C1 segment of cervical spinal cord (tissue), 14 donors: ENCODE measurements at places on chromosomes 16 and 17.

GRCh38 chr16:49799172-49799571, 56.7 kb downstream of the ZNF423 start:
- no peak for DNase-seq

DNA sequence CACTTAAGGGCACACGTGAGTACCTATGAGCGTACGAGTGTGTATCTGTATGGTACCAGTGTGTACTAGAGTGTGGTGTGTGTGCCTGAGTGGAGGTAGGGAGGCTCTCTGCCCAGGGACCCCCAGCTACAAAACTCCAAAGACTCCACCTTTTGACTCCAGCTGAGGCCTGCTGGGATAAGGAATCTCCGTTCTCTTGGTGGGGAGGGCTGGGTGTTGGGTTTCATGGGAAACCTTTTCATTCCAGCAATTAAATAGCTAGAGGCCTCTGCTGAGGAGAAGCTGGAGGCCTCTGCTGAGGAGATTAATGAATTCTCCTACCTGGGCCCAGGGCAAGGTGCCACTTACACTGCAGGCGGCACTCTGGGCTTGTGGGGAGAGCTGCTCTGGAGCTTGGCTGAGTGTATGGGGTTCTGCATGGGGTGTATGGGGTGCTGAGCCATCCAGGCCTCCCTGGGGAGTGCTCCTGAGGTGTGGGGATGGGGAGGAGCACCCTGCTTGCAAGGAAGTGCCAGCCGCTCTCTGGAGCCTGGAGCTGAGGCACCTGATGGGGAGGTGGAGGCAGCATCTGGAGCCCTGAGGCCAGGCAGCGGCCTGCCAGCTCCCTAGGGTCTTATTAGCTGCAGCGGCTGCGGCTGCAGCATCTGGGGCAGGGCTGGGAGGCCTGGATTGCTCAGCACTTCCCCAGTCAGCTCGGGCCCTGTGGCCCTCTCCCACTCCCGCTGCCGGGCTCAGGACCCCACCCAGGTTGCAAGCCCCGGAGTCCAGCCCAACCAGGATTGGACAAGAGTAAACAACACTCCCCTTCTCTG, 4.6 kb downstream of the ANKRD13B start:
- no peak for DNase-seq

- DNase-seq: no peak
These were observed 88.8 kb downstream of the MGAT5B start for GRCh38 chr17:76956846-76957540.

- DNase-seq: no peak
These were observed 603 bp downstream of the RGS11 start for GRCh38 chr16:275041-275641.

- DNase-seq: no peak
These were observed 378.6 kb downstream of the UTP18 start for GRCh38 chr17:51638971-51639370.

DNA sequence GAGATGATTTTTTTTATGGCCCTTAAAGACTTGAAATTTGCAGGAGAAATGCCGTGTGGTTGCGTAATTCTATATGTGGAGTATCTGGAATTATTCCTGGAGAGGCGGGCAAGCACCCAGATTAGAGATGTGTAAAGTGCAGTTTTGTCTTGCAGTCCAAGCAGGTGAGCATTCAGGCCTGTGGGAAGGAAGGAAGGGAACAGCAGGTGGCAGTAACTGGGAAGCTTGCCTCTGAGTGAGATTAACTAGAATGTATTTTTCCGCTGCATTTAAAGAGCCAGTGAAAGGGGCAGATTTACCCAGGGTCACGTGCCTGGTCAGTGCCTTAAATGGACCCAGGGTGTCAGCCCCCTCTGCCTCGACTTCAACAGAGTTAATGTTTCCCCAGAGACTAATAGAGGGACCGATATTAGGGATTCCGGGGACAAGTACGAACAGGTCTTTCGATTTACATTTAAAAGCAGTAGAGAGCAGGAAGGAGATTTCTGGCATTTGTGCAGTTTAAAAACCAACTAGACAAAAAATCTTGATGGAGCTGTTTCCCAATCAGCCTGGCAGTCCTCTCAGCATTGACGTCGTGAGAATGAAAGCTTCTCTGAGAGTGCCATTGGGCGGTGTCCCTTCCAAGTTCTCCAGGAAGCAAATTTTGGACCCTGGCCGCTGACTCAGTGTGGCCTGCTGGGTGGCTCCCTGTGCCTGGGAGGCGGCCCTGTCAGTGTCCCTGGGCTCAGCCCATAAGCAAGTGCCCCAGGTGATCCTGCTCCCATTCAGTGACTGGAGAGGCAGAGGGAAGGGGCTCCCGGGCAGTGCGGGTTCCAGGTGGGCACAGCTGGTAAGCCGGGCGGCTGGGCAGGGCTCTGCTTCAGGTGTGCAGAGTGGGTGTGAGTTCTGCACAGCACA, 38.2 kb downstream of the KSR1 start:
- DNase-seq: no peak

DNA sequence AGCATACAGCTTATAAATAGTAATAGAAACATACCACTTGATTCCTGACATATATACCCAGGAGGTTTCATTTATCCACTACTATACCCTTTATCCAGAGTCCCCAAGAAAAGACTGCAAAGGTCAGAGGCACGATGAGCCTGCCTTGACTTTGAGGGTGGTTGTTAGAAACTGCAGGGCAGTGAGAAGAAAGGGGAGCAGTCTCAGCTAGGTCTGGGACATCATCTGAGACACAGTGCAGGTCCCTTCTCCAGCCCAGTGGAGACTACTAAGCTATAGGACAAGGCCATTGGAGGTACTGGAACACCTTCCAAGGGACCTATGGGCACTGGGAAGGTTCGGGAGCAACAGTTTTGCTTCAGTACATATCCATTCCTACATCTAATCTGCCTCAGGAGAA, 20.2 kb upstream of the TEKT3 start:
- no peak for DNase-seq

- DNase-seq: no peak
These were observed 4.8 kb upstream of the GAA start for GRCh38 chr17:80096561-80097021.

DNA sequence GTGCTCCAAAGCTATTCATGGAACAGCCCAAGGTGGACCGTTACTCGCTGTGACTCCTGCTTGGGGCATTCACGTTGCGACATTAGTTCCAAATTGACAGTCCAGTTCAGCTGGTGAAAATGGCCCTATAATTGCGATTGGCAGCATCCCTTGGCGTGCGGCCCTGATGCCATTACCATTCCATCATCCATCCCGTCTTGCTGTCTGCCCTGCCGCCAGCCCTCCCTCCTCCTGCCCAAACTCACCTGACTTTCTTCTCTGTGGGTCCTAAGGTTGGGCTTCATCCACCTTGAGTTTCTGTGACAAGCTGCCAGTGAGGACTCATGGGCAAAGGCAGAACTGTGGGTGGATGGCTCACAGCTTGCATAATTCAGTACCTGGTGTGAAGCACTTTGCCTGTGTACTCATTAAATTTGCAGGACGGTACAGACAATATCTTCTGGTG, 104.6 kb downstream of the RPTOR start:
- DNase-seq: no peak

DNA sequence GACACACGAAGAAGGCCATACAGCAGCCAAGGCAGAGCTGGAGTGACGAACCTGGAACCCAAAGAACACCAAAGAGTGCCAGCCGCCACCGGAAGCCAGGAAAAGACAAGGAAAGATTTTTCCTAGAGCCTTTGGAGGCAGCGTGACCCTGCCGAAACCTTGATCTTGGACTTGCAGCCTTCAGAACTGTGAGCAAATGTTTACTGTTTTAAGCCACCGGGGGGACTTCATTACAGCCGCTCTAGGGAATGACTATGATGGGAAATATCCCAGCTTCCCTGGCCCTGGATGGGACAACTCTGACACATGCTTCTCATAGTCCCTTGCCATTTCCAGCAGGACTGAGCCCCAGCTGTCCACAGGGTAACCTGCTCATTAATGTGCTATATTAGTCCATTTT, 270.6 kb downstream of the HAPSTR1 start:
- no peak for DNase-seq

- peak; percentile 43 for DNase-seq
These were observed 39.3 kb downstream of the CYB561 start for GRCh38 chr17:63406689-63407330.

DNA sequence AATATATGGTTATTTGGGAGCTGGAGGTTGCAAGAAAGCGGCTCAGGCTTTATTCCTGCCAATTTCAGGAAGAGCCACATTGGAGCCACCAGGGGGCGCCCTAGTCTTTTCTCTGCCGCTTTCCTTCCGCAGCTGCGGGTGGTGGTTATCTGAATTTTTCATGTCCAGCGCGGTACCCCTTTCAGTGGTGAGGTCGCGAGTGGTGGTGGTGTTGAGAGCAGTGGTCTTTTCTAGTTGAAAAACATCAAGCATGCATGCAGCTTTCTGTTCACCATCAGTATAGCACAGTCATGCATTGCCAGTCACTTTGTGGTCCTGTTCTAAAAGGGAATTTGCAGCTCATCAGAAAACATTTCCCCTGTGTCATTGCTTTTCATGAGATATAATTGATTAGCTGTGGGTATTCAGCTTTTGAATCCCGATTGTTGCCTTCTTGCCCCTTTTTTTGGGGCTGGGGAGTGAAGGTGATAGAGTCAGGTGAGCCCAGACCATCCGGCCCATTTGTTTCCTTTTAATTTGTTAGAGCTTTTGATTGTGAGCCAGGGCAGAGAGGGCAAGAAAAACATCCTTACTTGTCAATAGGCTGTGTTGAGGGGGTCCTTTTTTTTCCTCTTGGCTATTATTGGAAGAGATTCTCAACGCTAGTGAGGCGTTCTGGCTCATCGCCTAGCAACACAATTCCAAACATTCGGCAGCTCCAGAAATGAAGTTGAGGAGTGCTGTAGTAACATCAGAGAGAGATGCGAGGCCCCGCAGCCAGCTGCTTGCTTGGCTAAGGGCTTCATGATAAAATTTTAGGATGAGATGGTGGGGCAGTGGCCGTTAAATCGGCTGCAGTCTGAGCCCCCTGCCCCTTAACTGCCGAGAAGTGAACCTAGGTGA, 119.0 kb downstream of the SNX29 start:
- peak; percentile 19 for DNase-seq

DNA sequence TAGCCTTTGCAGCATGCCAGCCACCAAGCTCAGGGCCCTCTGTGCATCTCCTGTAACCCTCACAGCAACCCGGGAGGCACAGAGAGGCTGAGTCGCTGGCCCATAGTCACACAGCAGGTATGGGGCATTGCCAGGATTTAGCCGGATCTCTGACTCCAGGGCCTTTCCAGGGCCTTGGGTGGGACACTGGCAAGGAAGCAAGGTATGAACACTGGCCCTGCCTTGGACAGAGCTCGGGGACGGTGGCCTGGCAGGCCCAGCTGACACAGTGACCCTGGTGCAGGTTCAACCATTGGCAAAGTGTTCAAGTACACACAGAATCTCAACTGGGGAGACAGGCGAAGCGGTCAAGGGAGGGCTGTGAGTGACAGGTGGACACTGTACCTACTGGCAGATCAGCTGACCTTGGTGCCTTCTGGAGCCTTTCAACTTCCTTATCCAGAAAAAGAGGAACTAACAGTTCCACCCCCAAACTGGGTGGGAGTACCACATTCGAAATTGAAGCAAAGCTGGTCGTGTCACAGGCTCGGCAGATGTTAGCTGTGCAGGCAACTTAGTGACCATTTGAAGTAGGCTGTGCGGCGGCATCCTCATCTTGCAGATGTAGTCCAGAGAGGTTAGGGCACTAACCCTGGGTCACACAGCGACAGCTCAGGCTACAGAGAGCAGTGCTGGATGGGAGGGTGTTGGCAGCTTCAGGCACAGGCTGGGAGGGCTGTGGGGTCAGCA, 287.4 kb downstream of the SEC14L1 start:
- no peak for DNase-seq

DNA sequence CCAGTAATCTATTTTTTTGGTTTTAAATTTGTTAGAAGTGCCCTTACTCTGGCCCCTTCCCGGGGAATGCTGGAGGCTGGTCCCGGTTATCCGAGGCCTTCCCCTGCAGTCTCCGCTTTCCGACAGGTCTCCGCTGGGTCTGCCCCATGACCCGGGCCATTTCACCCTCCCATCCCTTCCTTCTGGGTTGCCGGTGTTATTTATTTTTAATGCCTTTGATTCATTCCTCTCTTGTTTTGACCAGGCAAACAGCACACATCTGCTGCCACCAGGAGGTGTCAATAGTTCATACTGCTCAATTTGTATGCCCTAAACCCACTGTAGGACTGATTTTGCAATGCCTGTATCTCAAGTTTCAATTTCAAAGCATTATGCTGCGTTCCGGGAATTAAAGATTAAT, 113.2 kb upstream of the IRX5 start:
- DNase-seq: no peak

GRCh38 chr16:66286527-66286926, 80.0 kb upstream of the CDH5 start:
- DNase-seq: no peak

DNA sequence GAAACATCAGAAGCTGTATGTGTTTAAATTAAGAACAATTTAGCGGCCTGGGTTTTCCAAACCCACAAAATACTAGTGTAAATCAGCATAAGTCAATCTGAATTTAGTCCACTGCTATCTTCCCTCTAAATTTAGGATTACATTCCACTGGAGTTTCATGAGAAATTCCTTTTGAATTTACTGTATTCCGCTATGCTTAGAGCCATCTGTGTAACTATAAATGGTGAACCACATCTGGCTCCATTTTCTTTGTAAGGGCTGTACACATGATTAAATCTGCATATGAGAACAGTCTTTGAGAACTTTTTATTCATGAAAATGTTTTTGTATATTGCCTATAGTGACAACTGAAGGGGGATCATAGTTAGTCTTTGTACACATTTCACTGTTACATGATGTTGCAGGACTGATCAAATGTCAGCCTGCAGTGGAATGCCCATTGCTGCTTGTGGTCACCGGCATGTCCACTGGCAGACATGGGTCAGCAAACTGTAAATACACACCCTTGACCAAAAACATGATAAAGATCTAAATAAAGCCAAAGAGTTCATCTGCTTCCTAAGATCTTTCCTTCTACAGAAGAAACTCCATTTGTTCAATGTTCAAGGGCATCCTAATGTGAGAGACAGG, 36.8 kb downstream of the RPGRIP1L start:
- no peak for DNase-seq

DNA sequence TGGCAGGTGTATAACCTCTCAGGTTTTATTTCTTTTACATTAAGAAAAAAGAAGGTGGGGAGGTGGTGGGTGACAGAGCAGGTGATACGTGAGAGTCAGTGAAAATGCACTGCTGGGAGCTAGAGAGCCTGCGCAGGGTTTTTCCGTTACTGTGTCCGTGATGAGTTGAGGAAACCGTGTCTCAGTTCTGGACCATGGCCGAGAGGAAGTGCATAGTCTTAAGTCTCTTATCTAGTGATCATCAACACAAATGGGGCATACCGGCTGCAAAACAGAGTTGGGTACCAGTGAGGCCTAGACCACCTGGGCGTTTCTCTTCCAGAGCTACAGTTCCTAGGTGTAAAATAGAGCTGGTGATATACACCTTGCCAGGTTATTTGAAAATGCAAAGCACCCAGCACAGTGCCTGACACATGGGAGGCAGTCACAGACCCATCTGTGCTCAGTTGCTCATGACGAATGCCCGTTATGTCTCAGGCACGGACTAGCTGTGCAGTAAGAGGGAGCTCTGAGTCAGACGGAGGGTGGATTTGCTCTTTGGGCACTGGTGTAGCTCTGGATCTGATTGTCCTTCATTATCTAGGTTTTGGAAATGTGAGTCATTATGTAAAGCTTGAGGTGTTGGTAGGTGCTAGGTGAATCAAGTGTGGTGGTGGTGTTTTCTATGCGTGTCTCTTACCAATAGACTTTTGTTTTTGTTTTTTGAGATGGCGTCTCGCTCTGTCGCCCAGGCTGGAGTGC, 60.9 kb downstream of the RPTOR start:
- DNase-seq: no peak
